ENCODE measurements at places on chromosomes 12 and 14. TPM values are rescaled to one million over a fixed set of nuclear protein-coding genes. Genes with fewer than 3 reads are reported as not detected.

The CYP46A1 gene
- 0.47 TPM for total RNA-seq

The TPH2 gene
- not detected for total RNA-seq

The ACVRL1 gene
- total RNA-seq: 11.6 TPM

The M6PR gene
- 127 TPM for total RNA-seq

The RND1 gene
- 39.1 TPM for total RNA-seq

The GDF3 gene
- not detected for total RNA-seq

The CCDC197 gene
- not detected for total RNA-seq

The AKAP5 gene
- 7.8 TPM for total RNA-seq

The CARMIL3 gene
- total RNA-seq: 0.40 TPM

The GLT8D2 gene
- total RNA-seq: 24.8 TPM

The TSPAN19 gene
- total RNA-seq: not detected

- H3K27me3 ChIP-seq: no peaks in the 10 kb centered on the region
- H3K27ac ChIP-seq: no peak overlapping the region
- H3K4me3 ChIP-seq: no peak overlapping the region
Measured at GRCh38 chr12:79657136-79657535, 33.6 kb downstream of the PAWR start.

GRCh38 chr12:109542876-109543275 lies 30.4 kb downstream of the MMAB start:
- no peak overlapping the region for H3K27ac ChIP-seq
- H3K36me3 ChIP-seq: no peaks in the 10 kb centered on the region
- no peaks in the 10 kb centered on the region for H3K27me3 ChIP-seq
- H3K4me3 ChIP-seq: no peak overlapping the region
- no peaks in the 10 kb centered on the region for H3K4me1 ChIP-seq

GRCh38 chr14:104150136-104151025 lies 12.0 kb downstream of the KIF26A start:
- peak overlapping the region; percentile 77 for H3K27ac ChIP-seq
- H3K4me1 ChIP-seq: peaks cover 26% of the 10 kb centered on the region
- no peaks in the 10 kb centered on the region for H3K36me3 ChIP-seq
- no peak overlapping the region for H3K4me3 ChIP-seq
- DNase-seq: peak; percentile 89

- H3K36me3 ChIP-seq: no peaks in the 10 kb centered on the region
- peak overlapping the region; percentile 71 for H3K27ac ChIP-seq
- H3K4me1 ChIP-seq: peaks cover 11% of the 10 kb centered on the region
- H3K27me3 ChIP-seq: no peaks in the 10 kb centered on the region
- H3K4me3 ChIP-seq: no peak overlapping the region
Measured at GRCh38 chr12:50641566-50641965, 122.3 kb upstream of the ATF1 start.

DNA sequence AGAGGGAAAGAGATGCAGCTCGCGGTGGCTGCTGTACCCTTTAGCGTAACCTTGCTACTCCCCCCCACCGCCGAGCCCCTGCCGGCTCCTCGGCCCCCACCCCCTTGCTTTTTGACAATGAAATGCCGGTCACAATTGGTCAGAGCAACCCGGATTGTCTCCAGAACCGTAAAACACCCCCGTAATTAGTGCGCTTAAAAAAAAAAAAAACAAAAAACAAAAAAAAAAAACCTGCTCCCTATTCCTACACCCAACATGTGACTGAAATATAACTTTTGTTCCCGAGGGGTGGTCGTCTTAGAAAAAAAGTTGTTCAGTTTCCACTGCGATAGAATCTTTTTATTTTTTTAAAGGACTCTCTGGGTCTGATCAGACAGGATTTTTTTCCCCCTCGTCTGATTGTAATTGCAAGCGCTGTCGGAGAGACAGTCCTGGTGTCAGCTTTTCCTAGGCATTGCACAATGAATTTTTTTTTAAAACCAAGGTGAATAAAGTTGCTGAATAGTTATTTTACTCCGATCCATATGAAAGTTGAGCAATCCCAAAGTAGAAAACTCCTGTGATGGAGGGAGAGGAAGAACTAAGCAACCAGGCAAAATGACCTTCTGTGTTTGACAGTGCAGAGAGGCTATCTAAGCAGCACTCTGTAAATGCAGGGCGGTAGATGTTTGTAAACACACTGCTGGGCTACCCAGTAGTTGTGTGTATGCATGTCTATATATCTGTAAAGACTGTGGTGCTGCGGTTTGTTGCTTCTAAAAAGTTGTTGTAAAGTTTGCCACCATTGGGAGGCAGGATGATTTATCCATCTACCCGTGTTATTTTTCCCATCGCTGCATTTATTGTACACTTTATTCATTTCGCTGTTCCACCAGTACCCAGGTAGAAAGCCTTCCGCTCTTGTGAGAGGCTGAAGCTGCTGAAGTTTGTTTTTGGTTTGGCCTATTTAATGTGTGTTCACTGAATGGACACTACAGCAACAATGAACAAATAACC lies 1.1 kb downstream of the ETV6 start:
- H3K4me3 ChIP-seq: peak overlapping the region; percentile 81
- H3K4me1 ChIP-seq: peaks cover 10% of the 10 kb centered on the region
- peak; percentile 32 for DNase-seq

GRCh38 chr14:32329146-32329545 lies at the start of gene AKAP6:
AKAP6 (plus strand) TSS chr14:32329298; CDS start chr14:32433494, 104,196 bp downstream.
- H3K4me1 ChIP-seq: peaks cover 20% of the 10 kb centered on the region
- no peak within 1 kb of the TSS for H3K27ac ChIP-seq
- H3K36me3 ChIP-seq: no peaks in the 10 kb centered on the region
- DNase-seq: no peak

DNA sequence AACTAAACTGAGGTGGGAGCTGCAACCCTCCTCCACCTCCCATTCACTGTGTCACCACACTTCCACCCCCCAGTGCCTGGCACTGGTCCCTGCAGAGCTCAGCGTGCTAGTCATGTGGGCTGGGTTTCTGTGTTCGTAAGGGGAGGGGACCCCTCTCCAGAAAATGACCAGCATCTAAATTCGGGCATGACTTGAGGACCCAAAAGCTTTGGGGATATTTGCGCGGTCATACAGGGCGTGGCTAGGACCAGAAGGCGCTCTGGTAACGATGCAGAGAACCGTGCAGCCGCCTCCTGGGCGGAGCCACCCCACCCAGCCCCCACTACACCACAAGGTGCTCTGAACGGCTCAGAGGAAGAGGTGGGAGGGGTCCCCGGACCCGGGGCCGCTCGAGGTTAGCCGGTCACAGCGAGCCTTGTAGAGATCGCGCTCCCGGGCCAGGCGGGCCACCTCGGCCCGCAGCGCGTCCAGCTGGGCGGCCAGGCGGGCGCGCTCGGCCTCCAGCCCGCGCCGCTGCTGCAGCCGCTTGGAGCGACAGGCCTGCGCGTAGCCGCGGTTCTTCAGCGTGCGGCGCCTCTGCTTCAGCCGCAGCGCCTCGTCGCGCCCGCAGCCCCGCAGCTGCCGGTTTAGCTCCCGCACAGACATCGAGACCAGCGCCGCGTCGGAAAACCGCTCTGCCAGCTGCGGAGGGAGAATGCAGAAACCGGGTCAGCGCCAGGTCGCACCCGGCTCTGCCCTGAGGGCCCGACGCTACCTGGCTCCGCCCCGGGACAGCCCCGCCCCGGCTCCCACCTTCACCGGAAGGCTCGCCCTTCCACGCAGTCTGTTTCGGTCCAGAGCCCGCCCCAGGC lies 9.8 kb downstream of the CPNE6 start:
- peaks cover 4% of the 10 kb centered on the region for H3K27me3 ChIP-seq
- no peak overlapping the region for H3K27ac ChIP-seq
- DNase-seq: peak; percentile 67
- no peaks in the 10 kb centered on the region for H3K36me3 ChIP-seq
- peaks cover 3% of the 10 kb centered on the region for H3K4me1 ChIP-seq

DNA sequence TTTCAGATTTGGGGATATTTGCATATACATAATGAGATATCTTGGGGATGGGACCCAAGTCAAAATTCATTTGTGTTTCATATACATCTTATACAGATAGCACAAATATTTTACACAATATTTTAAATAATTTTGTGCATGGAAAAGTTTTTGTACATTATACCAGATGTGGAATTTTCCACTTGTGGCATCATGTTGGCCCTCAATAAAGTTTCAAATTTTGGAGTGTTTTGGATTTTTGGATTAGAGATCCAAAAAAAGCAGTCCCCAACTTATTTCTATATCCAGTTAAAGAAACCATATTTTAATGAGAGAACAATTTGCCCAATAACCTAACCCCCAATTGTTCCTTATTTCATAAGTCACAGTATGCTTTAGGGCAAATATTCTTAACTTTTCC lies 4.5 kb downstream of the GNPNAT1 start:
- no peak for DNase-seq
- no peaks in the 10 kb centered on the region for H3K27me3 ChIP-seq
- H3K36me3 ChIP-seq: no peaks in the 10 kb centered on the region
- H3K4me3 ChIP-seq: no peak overlapping the region
- H3K27ac ChIP-seq: no peak overlapping the region

GRCh38 chr14:100907240-100907639 lies 3.7 kb upstream of the RTL1 start:
- DNase-seq: no peak
- H3K36me3 ChIP-seq: no peaks in the 10 kb centered on the region
- peaks cover 29% of the 10 kb centered on the region for H3K27me3 ChIP-seq
- no peak overlapping the region for H3K27ac ChIP-seq

DNA sequence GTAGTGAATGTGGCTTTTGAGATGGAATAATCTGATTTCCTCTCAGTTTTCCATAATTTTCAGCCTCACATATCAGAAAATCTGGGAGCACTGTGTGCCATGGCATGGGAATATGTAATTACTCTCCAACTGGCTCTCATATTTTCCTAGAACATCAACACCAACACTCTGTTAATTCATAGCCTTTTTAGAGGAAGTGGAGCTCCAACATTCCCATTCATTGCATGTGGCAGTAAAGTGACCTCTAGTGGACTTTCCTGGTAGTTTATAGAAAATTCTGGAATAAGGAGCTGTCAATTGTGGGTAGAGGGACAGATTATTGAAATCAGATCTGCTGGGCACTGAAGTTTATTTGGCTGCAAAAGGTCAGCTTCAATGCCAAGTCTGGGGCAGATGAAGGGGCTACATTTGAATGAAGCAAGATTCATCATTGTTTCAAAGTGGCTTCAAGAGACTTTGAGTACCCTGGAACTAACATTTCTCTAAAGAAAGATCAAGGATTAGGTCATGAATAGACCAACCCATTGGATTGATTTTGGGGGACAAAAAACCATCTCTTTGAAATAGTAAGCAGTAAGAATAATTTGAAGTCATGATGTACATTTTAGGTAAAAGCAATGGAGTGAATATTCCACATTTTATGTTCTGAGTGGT lies 23.6 kb upstream of the USP44 start:
- H3K4me3 ChIP-seq: no peak overlapping the region
- H3K27me3 ChIP-seq: peaks cover 7% of the 10 kb centered on the region
- DNase-seq: peak; percentile 56
- no peaks in the 10 kb centered on the region for H3K4me1 ChIP-seq
- no peaks in the 10 kb centered on the region for H3K36me3 ChIP-seq
- H3K27ac ChIP-seq: no peak overlapping the region

DNA sequence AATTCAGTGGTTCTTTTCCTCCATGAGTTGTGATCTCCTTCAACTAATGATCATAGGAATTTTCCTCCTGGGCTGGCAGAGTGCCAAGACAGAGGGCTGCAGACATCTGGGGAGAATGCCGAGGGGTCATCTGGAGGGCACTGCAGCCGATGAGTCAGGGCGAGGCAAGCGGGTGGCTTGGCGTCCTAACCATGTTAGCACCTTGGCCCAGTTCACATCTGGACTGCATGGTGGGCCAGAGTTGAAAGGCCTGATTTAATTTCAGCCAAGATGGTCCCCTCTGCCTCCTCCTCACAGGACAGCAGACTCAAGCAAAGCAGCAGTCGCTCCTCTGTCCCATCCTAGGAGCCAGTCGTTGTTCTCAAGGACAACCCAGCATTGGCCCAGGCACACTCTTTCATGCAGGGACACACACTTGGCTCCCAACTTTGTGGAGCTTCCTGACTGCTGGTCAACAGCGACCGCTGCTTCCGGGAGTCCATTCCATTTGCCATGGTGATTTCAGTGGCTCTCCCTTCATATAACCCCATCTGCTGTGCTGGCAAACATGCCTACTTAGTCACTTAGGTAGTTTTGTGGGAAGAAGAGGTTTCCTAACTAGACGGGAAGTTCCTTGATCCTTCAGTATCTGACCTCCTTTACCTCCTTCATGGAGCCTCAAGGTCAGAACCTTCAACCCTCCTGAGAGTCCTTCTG lies 161.8 kb downstream of the TTC8 start:
- H3K27ac ChIP-seq: no peak overlapping the region
- DNase-seq: peak; percentile 53
- H3K4me3 ChIP-seq: no peak overlapping the region
- H3K4me1 ChIP-seq: no peaks in the 10 kb centered on the region
- no peaks in the 10 kb centered on the region for H3K27me3 ChIP-seq

DNA sequence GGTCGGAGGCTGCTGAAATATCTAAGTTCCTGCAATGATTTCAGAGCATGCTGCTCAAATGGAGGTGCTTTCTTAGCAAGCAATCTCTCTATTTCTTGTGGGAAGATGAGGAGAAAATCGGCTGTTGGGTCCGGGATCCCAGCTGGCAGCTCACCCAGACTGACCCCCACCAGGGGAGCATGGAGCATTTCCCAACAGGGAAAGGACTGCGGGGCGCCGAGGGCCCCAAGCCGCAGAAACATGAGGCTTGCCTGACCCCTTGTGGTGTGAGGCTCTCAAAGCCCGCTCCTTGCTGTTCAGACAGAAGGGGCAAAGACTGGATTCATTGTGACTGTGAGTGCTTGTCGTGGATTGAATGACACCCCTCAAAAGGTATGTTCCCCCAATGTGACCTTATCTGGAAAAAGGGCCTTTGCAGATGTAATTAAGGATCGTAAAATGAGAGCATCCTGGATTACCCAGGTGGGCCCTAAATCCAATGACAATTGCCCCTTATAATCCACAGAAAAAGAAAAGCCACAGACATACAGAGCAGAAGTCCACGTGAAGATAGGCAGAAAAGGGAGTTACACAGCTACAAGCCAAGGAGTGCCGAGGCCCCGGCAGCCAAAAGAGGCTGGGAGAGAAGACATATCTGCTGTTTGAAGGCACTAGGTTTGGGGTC lies 116.3 kb upstream of the VASH1 start:
- DNase-seq: peak; percentile 74
- no peak overlapping the region for H3K27ac ChIP-seq
- H3K4me3 ChIP-seq: no peak overlapping the region
- no peaks in the 10 kb centered on the region for H3K27me3 ChIP-seq
- H3K36me3 ChIP-seq: no peaks in the 10 kb centered on the region
- no peaks in the 10 kb centered on the region for H3K4me1 ChIP-seq

DNA sequence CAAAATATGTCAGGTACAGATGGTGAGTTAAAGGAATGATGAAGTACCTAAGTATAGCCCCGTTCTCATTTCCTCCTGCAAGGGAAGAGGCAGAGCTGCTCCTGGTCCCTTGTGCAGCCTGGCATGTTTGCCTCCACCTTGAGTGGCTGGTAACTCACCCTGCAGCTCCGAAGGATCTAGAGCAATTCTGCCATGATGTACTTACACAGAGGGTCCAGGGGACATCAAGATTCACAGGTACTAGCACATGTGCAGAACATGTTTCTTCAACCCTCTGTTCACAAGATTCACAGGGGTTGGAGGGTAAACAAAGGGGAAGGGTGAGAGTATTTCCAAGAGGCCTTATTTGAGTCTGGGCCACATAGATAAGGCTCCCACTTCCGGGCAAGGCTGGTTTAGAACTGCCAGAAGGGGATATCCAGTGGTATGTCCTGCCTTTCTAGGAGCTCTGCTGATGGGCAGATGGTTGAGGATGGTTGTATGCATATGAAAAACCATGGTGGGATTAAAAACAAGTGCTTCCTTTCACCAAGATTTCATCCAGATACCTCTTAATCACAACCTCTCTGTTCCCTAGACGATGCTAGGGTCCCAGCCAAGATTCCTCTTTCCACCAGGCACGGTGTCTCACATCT lies 7.7 kb downstream of the DCTN2 start:
- no peaks in the 10 kb centered on the region for H3K27me3 ChIP-seq
- no peak overlapping the region for H3K4me3 ChIP-seq
- no peak overlapping the region for H3K27ac ChIP-seq

Measured in hepatocyte (in vitro differentiated cells).